ENCODE measurements at places on chromosomes 16 and 17. TPM values are rescaled to one million over a fixed set of nuclear protein-coding genes. Genes with fewer than 3 reads are reported as not detected.

TP53TG3B gene
- 0.74 TPM for polyA plus RNA-seq

AURKB gene
- not detected for polyA plus RNA-seq

IL21R gene
- 0.08 TPM for polyA plus RNA-seq

NPB gene
- not detected for polyA plus RNA-seq

HSF4 gene
- polyA plus RNA-seq = 133 TPM

GLYR1 gene
- polyA plus RNA-seq = 47.7 TPM

TCAP gene
- 4.0 TPM for polyA plus RNA-seq

C1QTNF8 gene
- not detected for polyA plus RNA-seq

NPIPB2 gene
- 0.88 TPM for polyA plus RNA-seq

GRCh38 chr16:86261379-86261778 is 248.9 kb upstream of the FOXF1 start:
- DNase-seq = no peak

DNA sequence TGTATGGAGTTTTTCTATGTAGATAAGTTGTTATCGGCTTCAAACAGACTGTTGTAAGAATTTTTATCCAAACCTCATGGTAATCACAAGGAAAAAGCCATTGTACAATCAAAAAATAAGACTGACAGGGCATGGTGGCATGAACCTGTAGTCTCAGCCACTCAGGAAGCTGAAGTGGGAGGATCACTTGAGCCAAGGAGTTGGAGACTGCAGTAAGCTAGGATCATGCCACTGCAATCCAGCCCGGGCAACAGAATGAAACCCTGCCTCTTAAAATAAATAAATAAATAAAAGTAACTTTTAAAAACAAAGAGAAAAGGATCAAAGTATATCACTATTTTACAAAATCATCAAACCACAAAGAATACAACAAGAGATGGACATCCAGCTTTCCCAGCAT is 14.4 kb downstream of the OR1A1 start:
- DNase-seq = no peak

DNA sequence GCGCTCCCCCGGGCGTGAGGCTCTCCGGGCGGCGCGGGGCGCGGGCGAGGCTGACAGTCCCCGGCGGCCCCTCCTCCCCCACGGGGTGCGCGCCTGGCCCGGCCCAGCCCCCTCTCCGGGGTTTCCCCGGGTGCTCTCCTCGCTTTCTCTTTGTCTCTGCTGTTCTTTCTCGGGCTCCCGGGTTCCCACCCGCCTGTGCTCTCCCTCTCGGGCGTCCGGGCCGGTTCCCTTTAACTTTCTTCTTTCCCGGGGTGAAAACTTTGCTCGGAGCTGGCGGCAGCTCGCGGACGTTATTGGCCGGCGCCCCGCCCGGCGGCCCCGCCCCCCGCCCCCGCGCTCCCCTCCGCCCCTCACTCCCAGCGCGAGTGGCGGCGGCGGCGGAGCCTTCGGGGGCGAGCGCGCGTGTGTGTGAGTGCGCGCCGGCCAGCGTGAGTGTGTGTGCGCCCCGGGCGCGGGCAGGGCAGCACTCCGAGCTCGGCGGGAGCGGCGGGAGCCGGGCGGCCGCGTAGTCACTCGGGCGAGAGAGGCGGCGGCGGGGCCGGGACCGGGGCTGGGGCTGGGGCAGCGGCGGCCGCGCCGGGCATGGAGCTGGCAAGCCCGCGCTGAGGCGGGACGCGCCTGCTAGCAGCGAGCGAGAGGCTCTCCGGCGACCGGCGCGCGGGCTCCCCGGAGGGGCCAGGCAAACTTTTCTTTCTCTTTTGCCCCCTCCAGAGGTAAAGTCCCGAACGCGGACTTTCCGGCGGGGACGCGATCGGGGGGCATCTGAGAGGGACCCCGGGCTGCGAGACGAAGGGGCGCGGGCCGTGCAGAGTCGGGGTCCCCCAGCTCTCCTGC is at the start of gene NTN1:
Gene NTN1, plus strand, starts transcription at position 353 of the 834 bp plus-strand sequence. CDS start 864 bp downstream, outside the sequence.
- DNase-seq = peak; percentile 89
